ENCODE measurements at places on chromosomes 12 and 14.

DNA sequence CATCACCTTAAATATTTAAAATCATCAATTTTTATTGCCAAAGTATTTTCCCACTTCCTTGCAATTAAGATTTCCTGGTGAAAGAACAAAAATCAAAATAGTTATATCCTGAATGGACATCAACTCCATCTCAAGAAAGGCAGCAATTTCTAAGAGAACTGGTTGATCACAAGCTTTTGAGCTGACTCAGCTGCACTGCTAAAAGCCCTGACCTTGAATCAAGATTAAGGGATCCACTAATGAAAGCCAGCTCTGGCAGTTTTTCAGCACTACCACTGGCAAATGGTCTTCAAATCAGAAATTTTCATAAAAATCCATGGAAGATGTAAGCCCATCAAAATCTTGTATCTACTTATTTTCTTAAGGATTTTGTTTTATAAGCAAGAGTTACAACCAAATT is 123.4 kb downstream of the SLC6A15 start:
- DNase-seq = no peak
- H3K4me1 ChIP-seq = no peaks in the 10 kb centered on the region
- no peaks in the 10 kb centered on the region for H3K27me3 ChIP-seq
- no peak overlapping the region for H3K27ac ChIP-seq
- no peak overlapping the region for H3K4me3 ChIP-seq
- H3K36me3 ChIP-seq = no peaks in the 10 kb centered on the region

GRCh38 chr12:54708826-54709225 is 60.7 kb upstream of the DCD start:
- H3K27ac ChIP-seq = no peak overlapping the region
- no peak overlapping the region for H3K4me3 ChIP-seq
- no peaks in the 10 kb centered on the region for H3K4me1 ChIP-seq
- no peak for DNase-seq

GRCh38 chr14:25350021-25350420 is 300.1 kb upstream of the STXBP6 start:
- DNase-seq = no peak
- no peak overlapping the region for H3K27ac ChIP-seq
- H3K4me3 ChIP-seq = no peak overlapping the region
- no peaks in the 10 kb centered on the region for H3K4me1 ChIP-seq
- H3K27me3 ChIP-seq = no peaks in the 10 kb centered on the region
- no peaks in the 10 kb centered on the region for H3K36me3 ChIP-seq

- no peaks in the 10 kb centered on the region for H3K4me1 ChIP-seq
- H3K27me3 ChIP-seq = no peaks in the 10 kb centered on the region
- peaks cover 36% of the 10 kb centered on the region for H3K36me3 ChIP-seq
- no peak overlapping the region for H3K27ac ChIP-seq
- H3K4me3 ChIP-seq = no peak overlapping the region
- DNase-seq = peak; percentile 76
Measured at GRCh38 chr12:121334513-121335343, 17.5 kb downstream of the ANAPC5 start.

Data from mesenchymal stem cell (in vitro differentiated cells and primary cell).